ENCODE measurements at places on chromosomes 16 and 17.

GRCh38 chr16:83134638-83135037 lies 507.9 kb downstream of the CDH13 start:
- no peak for DNase-seq

DNA sequence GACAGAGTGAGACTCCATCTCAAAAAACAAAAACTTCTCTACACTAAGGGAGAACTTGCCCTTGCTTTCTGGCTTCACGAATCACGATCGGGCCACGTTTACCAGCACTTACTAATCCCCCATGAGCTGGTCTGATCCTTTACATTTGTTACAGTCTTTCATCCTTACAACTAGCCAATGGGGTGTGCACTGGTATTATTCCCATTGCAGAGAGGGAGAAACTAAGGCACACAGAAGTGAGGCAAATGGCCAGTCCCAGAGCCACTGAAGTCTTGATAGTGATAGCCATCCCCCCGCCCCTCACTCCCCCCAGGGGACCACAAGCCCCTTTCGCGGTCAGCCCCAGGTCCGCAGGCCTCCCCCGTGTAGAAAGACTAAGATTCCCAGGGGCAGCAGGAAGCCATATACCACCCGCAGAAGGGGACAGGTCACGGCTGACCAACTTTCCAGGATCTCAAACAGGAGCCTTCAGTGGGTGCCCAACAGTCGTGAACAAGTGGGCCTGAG lies 868 bp downstream of the NATD1 start:
- no peak for DNase-seq

GRCh38 chr16:83850947-83851346 lies 43.2 kb downstream of the HSBP1 start:
- DNase-seq: no peak

DNA sequence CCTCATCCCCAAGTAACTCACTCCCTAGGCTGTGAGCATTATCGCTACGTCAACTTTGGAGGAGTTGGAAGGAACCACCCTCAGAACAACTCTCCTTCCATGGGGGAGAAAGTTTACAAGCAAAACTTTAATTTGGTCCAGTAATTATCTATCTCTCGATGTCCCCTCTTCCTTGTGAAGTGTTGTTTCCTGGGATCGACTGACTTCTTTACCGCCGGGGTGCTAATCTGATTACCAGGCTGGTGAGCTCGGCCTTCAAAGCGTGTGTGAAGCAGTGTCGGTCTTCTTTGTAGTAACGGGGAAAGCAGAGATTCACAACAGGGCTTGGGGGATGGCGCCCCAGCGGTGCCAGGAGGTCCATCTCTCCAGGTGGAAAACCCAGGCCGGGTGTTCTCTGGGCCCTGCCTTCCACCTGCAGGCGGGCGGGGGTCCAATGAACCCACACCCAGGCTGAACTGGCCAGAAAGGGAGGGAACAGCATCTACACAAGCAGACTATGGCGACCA lies 14.5 kb upstream of the FOXF1 start:
- no peak for DNase-seq

DNA sequence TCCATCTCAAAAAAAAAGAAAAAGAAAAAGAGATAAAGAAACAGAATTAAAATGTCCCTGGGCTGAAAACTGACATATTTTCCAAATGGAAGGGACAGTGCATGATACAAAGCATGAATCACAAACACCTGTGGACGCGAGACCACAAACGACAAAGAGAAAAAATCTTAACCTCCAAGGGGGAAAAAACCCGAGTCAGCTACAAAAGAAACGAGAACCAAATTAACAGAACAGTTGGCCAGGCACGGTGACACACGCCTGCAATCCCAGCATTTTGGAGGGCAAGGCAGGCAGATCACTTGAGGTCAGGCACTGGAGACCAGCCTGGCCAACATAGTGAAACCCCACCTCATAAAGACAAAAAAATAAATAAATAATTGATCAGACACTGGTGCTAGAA lies 1.9 kb downstream of the TRAP1 start:
- DNase-seq: no peak

GRCh38 chr17:77924757-77925336 lies 33.7 kb upstream of the TNRC6C start:
- no peak for DNase-seq

- DNase-seq: no peak
Observed at GRCh38 chr16:58649707-58650106, 20.1 kb upstream of the CNOT1 start.

All from Jurkat, Clone E6-1 (cell line).